Activated naive CD8-positive, alpha-beta T cell treated with anti-CD3 and anti-CD28 coated beads, Interleukin-2, amount 50 U/mL, for 16 hours (primary cell): ENCODE measurements at places on chromosomes 5 and 9.

DNA sequence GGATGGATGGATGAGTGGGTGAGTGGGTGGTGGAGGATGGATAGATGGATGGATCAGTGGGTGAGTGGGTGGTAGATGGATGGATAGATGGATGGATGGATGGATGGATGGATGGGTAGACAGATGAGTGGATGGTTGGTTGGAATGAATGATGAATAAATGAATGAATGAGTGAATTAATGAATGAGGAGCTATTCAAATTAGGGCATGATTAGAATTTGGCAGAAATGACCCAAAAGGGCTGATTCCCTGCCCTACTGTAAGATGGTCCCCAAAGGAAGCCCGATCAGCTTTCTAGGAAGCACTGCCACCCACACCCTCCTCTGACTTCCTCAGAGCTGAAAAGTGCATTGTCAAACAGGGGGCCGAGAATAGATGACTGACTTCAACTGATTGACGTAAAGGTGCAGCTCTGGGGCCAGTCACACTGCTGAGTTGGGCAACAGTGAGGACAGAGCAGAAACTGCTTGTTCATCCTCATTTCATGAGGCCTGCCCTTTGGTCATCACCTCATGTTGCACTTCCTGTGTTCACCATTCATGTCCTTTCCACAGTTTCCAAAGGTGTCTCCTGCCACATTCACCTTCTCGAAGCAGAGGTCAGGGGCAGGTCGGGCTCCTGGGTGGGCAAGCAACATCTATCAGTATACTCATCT, 34.3 kb downstream of the NIPAL4 start:
- no peak for DNase-seq

GRCh38 chr5:61228691-61229280, 66.5 kb upstream of the SMIM15 start:
- DNase-seq, result no peak

- no peak for DNase-seq
Observed at GRCh38 chr5:11050596-11051304, 289.7 kb upstream of the DAP start.

- DNase-seq, result no peak
Observed at GRCh38 chr9:88746743-88747398, 211.9 kb downstream of the NXNL2 start.

DNA sequence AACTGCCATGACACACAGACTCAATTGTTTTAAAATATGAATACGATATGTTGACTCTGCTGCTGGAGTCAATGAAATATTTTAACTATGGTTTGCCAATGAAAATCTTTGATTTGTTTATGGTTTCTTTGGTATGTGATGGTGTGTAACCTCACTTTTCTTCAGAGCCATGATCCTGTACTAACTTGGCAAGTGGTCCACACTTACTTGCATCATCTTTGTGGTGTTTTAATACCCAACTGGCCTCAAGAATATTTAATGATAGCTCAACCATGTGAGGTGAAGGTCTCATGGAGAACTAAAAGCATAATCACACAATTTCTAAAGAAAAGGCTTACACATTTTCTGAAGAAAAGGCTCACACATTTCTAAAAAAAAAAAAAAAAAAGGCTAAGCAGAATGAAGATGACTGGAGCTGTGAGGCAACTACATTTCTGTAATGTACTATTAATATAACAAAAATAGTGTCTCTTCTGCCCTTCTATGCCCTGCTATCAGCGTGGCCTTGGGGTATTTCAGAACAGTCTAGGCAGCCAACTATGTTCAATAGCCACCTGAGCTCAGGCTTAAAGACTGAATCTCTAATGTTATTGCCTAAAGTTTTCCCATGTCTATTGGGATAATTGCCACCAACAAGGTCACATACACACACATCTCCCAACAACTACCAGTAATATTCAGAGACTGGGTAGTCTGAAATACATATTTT, 395.0 kb downstream of the MLLT3 start:
- DNase-seq, result no peak

DNA sequence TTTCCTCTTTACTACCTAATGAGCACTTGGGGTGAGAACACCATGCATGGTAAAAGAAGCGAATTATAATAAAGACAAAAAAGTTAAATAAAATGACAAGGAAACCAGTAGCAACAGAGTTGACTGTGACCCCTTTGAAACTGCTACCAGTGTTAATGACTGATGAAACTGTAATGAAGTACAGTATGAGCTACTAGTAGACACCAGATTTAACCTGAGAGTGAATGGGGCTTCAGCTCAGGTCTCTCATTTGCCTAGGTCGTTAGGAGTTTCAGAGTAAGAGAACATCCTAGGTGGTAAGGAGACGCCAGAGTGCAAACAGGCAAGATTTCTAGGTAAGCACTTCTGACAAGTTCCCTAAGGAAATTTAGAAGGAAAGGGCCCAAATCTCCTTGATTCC, 346.4 kb downstream of the BNC2 start:
- DNase-seq, result no peak

GRCh38 chr5:83556190-83556589, 84.6 kb downstream of the VCAN start:
- DNase-seq, result no peak

DNA sequence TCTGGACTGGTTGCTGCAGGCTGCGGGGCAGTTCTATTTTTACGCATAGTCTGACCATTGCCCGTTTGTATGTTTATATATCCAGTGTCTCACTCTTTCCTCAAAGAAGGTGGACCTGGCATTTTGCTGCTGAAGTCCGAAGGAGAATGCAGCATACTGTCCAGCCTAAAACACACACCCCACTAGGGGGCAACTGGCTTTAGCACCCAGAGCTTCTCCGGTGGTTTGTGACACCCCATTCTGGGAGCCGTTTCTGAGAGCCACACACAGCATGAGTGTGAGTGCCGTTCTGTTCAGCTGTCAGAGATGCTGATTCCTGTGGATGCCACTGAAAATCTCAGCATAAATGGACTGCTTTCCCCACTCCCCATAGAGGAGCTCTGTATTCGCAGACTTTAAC, 290.5 kb upstream of the TAS2R1 start:
- no peak for DNase-seq

- no peak for DNase-seq
Observed at GRCh38 chr5:73544429-73545402, 20.7 kb downstream of the ANKRA2 start.

- no peak for DNase-seq
Observed at GRCh38 chr9:85483208-85483607, 258.5 kb downstream of the AGTPBP1 start.

DNA sequence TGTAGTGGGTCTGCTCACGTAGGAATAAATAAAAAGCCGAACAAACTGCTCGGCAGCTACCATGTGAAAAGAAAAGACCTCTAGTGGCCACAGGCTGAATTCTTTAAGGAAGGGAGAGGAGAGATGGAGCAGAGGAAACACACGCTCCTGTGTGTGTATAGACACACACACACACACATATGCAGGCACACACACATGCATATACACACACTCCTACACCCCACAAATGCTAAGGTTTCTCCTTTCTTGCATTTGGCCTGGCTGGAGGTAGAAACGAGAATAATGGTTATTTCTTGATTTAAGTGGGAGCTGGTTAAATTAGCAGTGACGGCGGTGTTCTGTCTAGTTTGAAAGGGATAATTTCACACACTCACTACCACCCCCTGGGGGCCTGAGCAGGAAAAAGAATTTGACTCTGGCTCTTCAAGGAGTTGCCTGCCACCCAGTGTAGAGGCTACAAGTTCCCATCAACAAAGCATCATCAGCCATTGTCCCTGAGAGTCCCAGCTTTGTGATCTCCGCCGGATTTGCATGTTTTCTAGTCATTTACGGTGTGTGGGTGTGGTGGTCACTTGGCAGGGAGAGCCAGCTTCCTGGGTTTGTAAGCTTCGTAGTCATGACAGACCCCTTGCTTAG, at the start of gene INSYN2B:
TSS of gene INSYN2B (minus strand) at position 78 of the 636 bp plus-strand sequence. CDS start 96,597 bp downstream, outside the sequence.
- no peak for DNase-seq

DNA sequence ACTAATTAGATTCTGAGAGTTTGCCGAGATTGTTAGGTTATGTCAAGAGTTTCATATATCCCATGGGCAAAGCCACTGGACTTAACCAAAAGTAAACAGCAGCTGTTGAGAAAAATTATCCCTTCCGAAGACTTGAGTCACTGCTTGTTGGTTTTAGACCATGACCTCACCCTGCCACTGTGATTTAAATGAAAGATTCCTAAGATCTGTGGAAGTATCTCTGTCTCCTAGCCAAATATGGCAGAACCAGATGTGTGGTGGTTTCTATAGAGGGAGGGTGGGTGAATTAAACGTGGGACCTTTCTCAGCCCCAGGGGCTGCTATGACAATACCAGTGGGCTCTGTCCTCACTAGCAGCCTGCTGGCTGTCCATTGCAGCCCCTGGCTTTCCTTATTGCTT, 19.3 kb downstream of the DMRT3 start:
- DNase-seq, result no peak

DNA sequence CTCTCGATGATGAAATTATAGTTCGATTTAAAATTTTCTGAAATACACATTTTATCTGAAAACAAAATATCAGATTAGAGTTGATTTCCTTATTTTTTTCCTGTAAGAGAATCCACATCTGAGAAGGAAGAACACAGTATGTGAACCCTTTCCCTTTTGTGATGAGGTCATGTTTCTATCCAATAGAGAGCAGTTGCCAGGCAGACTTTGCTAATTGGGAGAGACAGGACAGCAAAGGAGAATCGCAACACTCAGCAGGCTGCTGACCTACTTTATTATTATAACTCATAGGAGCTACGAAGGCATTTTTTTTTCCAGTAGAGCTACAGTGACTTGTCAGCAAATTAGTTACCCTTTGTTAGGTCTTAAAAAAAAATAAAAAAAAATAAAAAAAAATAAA, 242.1 kb downstream of the HCN1 start:
- DNase-seq, result no peak

DNA sequence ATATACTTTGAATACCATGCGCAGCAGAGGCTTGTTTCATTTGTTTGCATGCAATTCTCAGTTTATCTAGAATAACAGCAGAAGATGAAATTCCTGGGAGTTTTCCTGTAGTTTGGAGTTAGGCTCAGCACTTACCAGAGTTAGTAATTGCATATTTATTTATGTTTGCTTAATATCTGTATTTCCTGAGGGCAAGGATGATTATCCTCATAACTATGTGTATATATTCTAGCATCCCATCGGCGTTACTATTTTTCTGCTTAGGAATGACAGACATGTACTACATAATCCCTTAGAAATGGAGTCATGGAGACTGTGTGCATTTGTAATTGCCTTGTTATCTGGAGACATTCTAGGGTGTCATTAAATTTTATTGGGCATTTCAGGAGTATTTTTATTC, 1184.8 kb downstream of the DTWD2 start:
- DNase-seq, result no peak

GRCh38 chr9:3138231-3139229, 294.6 kb upstream of the PUM3 start:
- DNase-seq, result no peak

- no peak for DNase-seq
Observed at GRCh38 chr9:79221084-79221483, 350.7 kb upstream of the TLE4 start.

DNA sequence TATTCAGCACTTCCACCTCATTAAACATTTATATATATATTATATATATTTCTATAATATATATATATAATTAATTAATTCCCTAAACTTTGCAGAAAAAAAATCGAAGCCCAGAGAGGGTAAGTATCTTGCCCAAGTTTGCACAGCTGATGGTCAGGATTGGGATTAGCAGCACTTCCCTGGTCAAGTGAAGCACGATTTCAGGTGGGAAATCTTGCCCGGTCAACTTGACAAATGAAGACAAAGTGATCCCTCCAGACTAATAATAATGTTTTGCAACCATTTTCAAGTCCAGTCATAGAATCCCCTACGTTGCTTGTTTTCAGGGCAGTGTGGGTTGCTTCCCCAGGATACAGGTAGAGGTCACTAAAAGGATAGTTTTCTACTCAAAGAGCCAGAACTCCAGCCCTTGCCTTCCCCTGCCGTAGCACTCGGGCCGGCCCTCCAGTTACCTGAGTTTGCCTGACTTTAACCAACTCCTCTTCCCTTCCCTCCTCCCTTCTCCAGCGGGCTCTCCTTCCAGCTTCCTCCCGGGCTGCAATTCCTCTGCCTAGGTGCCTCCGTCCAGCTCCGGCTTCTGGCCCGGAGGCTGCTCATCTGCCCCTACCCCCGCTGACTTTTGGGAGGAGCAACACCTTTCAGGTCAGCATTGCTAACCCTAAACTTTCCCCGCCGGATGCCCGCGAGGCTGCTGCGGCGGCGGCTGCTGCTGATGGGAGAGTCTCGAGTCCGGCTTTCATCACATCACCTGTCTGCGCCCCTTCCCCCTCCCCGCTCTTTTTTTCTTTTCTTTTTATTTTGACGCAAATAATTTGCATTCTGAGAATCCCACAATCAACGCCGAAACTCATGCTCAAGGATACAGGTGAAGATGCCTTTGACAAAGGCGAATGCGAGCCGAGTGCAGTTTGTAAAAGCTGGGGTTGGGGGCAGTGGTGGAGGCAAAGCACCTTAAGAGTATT, 930 bp downstream of the PRLR start:
- DNase-seq, result no peak

DNA sequence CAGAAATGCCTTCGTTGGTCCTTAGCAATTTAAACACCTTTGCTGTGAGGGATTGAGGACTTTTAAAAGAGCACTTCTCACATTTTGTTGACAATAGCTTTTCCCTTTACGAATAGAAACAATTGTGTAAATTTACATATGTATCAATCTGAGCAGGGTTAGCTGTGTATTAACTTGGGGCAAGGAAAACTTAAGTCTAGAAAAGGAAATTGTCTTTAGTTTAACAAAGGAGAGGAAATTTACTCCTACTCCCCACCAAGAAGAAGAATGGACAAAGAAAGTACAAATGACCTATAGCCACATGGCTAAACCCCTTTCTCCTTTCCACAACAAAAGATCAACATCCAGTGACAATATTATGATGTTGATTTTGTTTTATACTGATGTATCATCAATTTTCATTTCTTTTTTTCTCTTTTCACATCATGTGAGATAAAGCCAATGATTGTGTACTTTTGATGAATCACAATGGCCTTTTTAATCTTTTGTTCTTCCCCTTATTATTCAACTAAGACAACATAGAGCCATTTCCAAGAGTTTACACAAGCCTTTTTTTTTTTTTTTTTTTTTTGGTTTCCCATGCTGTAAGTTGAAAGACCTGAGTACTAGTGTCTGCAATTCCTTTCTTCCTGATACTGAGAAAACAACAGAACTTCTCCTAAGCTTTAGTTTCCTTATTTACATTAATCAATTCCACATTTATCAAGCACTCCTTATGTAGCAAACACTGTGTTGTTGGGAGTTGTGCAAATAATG, 19.0 kb downstream of the FOXB2 start:
- DNase-seq, result no peak

GRCh38 chr5:6774721-6775204, 61.5 kb downstream of the TENT4A start:
- no peak for DNase-seq

GRCh38 chr9:13090628-13091027, 188.9 kb downstream of the MPDZ start:
- DNase-seq, result no peak
